ENCODE measurements at places on chromosomes 1 and 21.
A peak's percentile ranks its signal among the peaks of the same experiment; 100 is the strongest.

DNA sequence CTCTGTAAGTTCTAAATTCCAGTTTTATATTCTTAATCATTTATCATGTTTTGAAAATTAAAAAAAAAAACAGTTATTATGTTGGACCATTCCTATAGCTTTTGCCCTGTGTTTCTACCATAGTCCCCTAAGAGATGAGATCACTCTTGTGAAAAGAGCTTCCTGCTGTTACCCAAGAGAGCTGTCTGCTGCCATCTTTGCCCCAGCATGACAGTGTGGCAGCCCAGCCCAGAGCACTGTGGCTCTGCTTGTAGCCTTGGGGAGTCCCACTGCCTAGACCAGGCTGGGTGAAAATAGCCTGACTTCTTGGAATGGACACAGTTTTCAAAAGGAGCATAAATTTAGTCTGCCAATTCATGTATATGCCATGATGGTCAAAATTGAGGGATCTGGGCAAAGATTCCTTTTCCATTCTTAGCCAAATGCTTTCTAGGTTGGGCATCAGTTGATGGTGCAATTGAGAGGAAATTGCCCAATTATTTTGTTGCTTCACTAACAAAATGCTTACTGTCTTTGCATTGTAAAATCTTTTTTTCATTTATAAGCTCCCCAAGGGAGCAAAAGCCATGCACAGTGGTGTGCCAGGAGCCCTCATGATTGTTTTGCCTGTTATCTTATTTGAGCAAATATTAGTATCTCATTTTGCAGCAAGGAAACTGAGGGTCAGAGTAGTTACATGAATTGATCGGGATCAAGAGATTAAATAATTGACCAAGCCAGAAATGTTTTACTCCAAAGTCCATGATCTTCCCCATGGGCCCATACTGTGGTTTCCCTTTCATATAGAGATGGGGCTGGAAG is 72.8 kb downstream of the ETS2 start:
- DNase-seq, result peak; percentile 28

- no peak for DNase-seq
Observed at GRCh38 chr21:40187946-40188654, 320.9 kb downstream of the PCP4 start.

GRCh38 chr1:207857447-207857846 is 53.5 kb downstream of the CD34 start:
- no peak for DNase-seq

DNA sequence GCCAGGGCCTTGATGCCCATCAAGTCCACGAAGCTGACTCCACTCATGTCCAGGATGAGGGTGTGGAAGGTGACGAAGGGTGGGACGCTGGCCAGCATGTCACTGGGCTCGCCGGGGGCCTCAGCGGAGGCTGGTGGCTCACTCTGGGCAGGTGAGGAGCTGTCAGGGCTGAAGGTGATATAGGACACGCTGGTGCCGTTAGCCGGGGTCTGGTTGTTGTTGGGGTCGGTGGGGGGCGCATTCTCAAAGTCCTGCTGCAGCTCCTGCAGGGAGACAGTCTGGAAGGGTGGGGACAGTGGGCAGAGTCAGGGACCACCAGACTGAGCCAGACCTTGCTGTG is 21.7 kb downstream of the SLC26A9 start:
- DNase-seq, result no peak
